ENCODE measurements at places on chromosomes 16 and 17. TPM values are rescaled to one million over a fixed set of nuclear protein-coding genes. Genes with fewer than 3 reads are reported as not detected.

Gene CTF1
- 1.6 TPM for total RNA-seq

DNA sequence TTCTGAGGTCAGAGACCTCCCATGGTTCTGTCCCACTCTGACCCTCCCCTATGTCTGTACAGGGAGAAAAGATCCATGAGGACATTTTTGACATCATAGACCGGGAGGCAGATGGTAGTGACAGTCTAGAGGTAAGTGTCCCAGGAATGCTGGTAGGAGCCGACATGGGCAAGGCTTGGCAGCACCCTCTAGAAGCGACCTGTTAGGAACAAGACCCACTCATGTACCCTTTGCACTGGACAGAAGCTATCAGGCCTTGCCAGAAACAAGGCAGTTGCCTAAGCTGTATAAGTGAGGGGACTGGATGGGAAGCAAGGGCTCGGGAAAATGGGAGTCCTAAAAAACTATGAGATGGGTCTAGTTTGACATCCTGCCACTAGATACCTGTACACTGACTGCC, 2.5 kb downstream of the TUBG1 start:
- no peak for DNase-seq

DNA sequence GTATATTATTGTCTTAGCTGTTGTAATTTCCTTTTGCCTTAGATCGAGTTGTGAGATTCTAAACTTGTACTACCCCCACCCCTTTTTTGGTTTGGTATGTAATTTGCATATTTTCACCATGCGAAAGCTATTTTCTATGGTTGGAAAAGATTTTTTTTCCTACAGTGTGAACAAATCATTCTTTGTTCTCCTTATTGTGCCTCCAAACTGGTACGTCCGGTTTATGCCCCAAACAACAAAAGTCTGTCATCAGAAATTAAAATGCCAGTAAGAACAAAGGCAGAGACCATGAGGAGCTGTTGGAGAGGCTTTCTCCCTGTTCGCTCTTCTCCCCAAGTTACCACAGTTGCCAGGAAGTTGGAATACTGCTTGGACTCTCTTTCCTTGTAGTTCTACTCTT, 66.1 kb downstream of the BCAS3 start:
- DNase-seq = no peak

Gene PAM16
- 26.9 TPM for total RNA-seq

Gene ATP2A1
- 0.54 TPM for total RNA-seq

DNA sequence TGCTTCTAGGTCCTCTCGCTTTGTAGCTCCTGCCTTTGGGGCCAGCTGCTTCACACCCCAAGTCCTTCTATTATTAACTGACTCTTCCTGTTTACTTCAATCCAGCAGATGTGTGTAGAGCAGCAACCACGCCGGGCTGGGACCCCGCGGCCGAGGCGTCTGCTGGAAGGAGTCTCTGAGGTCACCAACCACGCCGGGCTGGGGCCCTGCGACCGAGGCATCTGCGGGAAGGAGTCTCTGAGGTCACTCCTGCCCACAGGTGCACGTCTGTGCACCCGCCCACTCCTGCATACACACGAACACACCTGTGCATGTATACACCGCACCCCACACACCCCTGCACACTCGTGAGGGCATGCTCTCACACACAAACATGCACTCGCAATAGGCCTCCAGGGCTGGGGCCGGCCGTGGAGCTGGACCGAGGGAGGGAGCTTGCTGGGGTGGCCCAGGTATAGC, 7.8 kb upstream of the TEX19 start:
- DNase-seq = no peak

- no peak for DNase-seq
Observed at GRCh38 chr17:79104898-79105600, 30.4 kb downstream of the ENGASE start.

- DNase-seq = no peak
Observed at GRCh38 chr16:4859190-4859899, 12.1 kb downstream of the UBN1 start.

DNA sequence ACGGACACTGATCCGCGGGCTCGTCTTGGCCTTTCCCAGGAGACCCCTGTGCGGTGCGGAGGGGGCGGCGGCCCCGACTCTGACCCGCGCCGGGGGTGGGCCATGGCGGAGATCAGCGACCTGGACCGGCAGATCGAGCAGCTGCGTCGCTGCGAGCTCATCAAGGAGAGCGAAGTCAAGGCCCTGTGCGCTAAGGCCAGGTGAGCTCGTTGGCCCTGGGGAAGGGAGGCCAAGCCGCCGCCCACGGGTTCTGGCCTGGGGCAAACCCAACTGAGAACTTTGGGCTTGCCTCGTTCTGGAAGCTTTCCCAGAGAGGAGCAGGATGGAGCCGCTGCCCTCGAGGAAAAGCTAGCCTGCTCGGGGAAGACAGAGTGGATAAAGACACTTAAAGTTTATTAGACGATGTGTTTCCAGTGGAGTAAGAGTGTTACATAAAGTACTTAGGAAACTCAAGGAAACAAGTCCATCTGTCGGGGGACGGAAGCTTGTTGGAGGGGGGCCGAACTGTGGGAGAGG, 540 bp downstream of the PPP4C start:
- no peak for DNase-seq

DNA sequence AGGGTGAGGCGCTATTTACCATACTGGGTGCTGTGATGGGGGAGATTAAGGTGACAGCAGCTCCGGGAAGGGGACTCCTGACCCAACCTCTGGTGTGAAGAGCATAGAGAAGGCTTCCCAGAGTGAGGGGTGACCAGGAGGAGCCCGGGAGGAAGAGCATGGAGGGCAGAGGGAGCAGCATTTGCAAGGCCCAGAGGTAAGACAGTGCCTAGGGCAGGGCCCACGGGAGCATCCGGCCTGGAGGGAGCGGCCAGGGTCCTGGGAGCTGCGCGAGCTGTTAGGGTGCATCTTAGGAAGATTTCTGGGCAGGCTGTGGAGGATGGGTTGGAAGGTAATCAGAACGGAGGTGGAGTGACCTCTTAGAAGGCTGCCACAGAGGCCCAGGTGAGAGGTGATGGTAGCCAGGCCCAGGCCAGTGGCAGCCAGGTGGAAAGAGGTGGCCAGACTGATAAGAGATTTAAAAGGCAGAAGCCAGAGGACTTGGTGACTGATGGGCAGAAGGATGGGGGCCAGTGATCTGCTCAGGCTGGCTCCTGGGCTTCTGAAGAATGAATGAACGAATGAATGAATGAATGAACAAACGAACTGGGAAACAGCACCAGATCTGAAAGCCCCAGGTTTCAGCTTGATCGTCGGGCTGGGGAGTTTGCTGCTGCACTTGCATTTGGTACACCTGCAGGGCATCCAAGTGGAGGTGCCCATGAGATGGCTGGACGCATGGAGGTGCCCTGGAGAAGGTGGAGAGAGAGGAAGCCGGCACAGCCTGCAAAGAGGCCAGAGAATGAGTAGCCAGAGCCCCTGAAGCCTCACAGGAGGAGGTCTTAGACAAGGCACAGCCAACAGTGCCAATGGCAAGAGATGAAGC, 13.0 kb upstream of the TMEM92 start:
- DNase-seq = no peak

Data from hematopoietic multipotent progenitor cell (in vitro differentiated cells).